Stimulated activated CD8-positive, alpha-beta memory T cell treated with anti-CD3 and anti-CD28 coated beads, Interleukin-7, amount 100 ng/mL, for 24 hours (primary cell): ENCODE measurements at places on chromosomes 16 and 17.

DNA sequence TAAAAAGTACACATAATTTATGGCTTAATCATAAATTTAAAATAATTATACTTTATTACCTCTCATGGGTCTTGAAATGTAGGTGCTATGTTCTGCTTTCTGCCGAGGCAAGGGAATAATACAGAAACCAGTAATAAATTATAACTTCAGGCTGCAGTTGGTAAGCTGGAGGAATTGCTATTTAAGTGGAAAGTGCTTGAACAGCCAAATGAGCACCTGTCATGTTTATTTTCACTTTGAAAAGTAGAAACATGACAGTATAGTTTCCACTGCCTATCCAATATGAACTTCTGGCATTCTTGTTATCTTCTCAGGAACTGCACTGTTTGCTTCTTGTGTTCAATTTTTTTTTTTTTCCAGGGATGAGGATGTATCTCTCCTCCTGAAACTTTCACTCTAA is 146.0 kb downstream of the FTO start:
- DNase-seq = no peak

GRCh38 chr17:72605543-72605942 is 484.7 kb downstream of the SOX9 start:
- no peak for DNase-seq

DNA sequence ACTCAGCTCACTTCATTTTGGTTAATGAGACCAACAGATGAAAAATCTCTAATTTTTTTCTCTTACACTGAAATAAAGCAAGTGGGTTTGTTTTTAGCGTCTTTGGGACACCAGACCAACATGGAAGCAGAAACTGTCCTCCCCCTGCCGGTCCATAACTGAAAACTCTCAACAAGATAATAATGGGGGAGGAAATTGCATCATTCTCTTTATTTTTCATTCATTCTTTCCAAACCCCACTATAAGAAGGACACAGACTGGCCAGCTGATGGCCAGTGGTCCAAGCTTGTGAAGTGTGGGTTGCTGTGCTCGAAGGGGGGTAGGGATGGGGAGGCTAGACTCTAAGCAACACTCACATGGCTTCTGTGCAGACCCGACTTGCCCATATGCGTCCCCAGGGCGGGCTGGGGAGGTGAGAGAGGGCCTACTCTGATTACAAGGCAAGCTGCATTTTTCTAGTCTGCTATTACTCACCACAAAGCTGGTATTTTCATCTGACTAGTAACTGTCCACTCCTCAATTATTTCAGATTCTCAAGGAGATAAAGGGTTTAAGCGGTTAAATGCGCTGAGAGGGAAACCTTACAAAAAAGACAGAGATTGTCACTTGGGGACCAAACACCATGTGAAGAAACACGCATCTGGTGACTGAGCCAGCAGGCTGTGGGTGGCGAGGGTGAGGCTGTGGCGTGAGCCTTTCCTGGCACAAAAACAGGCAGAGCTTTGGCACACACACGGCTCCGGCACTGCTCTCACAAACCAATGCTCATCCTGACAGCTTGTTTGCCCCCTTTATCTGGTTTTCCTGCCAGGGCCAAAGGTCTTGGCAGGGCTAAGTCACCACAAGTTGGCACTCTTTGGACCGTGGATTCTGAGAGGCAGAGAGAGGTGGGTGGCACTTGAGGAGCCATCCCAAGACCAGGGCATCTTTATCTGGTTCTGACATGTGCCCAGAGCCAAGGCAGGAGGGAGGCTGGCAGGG is 38.2 kb downstream of the MARF1 start:
- no peak for DNase-seq

- no peak for DNase-seq
Observed at GRCh38 chr17:41583137-41584127, 3.3 kb downstream of the KRT14 start.

DNA sequence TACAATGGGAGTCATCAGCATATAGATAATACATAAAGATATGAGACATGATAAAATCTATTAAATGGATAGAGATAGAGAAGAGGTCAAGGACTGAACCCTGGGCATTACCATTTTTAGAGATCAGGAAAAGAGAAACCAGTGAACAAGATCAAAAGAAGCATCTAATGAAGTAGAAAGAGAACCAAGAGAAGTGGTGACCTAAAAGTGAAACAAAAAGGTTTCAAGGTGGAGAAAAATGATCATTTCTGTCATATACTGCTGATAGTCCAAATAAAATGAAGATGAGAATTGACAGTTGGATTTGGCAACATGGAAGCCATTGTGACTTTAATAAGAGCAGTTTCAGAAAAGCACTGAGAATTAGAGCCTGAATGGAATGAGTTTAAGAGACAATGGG is 165.1 kb downstream of the PPM1E start:
- no peak for DNase-seq

GRCh38 chr16:57964157-57964700 is 6.7 kb downstream of the CNGB1 start:
- no peak for DNase-seq

GRCh38 chr16:11411059-11411550 is 65.8 kb downstream of the RMI2 start:
- no peak for DNase-seq

DNA sequence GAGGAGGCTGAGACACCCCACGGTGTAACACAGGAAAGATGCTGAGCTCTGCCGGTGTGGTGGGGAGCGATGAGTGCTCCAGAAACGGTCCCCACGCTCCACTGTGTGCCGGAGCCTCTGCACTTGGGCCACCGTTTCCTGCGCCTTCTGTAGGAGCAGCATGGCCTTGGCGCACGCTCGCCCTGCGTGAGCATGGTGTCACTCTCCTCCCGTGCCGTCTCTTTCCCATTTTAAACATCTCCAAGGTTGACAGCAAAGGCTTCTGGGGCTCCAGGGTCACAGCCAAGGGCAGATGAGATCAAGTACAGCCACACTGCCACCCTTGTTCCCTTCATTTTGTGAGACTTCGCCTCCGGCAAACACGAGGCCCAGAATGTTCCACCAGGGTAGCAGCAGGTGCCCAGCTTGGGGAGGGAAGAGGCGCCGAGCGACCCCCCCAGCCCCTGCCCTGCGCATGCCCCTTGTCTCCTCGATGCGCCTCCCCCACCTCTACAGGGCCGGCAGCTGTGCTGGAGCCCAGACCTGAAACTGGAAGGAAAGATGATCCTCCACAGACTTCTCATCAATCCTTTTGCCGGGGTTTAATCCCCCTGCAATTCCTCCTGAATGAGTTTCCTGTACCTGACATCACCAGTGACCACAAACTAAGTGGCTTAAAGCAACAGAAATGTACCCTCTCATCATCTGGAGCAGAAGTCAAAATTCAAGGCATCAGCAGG is 19.9 kb upstream of the OSGIN1 start:
- DNase-seq = no peak

DNA sequence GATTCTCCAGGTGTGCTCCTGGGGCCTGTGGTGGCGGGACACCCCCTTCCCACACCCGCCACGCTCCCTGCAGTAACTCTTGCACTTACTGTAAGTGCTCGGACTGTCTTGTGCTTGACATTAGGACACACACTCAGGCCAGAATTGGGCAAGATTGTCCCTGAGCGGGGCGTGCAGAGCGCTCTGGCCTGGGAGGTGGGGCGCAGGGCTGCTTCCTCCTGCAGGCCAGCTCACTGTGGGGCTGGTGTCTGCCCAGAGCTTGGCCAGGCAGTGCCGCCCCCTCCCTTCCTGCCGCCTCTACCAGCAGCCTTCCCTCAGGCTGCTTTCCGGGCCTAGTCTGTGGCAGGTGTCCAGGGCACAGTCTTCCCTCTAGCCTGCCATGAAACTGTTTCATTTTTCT is 6.1 kb upstream of the ATP6V0C start:
- no peak for DNase-seq

DNA sequence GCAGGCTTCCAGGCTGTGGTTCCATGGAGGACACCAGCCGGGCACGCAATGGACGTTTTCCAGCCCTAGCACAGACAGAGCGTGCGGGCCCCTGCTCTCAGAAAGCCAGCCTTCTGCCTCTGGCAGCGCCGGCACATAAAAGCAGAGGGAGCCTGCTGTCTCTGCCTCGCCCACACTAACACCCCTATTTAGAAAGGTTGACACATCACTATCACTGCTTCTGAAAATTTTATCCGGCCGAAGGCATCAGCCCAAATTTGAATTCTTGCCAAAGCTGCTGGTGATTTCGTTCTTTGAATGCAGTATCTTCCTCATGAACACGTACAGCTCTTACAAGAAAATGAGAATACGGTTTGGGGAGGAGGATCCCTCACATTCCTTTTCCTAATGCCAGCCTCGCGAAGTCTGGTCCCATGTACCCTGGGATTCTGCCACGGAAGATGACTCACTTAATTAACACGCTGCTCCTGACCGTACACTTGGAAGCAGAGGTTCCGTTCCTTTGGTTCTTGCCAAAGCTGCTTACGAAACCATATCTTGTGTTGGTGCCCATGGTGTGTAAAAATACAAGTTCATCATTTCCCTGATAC is 1.3 kb upstream of the RAB11FIP3 start:
- DNase-seq = no peak

GRCh38 chr17:13640551-13640950 is 38.8 kb upstream of the HS3ST3A1 start:
- no peak for DNase-seq

- no peak for DNase-seq
Observed at GRCh38 chr16:69934044-69934443, 17.1 kb upstream of the CLEC18A start.

DNA sequence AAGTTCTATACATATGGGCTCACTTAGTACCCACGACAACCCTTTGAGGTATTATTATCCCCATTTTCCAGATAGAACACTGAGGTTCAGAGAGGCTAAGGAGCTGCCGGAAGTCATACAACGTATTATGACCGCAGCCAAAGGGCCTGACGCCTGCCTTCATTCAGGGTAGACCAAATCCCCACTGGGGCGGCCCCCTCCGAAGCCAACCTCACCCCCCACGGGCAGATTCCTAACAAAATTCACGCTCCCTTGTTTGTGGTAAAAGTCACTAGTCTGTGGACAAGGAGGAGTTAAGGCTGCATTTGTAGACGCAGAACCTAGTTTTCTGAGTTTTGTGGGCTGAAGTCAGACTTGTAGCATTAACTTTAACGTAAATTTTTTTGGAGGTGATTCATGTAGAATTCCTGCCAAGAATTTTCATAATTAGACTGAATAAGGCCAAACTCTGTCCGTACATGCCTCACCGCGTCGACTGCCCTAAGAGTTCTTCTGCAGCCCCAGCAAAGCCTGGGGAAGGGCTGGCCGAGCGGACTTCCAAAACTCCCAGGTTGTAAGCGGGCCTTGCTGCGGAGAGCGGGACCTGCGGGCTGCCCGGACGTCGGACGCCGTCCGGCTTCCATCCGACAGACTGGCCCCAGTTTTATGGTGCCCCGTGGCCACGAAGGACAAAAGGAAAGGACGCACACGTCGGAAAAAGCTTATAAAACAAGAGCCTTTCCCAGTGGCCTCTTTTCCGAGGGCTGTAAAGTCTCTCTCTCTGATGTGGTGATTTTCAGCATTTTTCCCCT is 75.7 kb downstream of the NXN start:
- DNase-seq = no peak

- no peak for DNase-seq
Observed at GRCh38 chr16:12020009-12020408, 43.5 kb downstream of the SNX29 start.

- no peak for DNase-seq
Observed at GRCh38 chr16:73399486-73399885, 351.6 kb upstream of the ZFHX3 start.

- no peak for DNase-seq
Observed at GRCh38 chr17:12457493-12457892, 208.2 kb upstream of the MYOCD start.

DNA sequence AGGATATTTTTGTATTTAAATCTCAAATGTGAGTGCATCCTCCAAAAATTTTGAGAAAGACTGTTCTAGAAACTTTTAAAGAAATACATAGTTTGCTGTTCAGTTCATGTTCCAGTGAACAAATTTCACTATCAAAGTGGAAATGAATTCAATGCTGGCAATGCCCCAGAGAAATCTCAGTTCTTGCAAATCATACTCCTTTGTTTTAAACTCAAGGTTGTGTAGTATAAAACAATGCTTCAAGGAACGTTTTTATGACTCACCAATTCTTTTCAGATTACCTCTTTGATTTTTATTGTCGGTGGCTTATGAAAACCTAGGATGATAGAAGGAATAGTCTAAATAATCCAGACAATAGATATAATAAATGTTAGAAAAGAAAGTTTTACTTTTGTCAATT is 17.6 kb downstream of the LPCAT2 start:
- no peak for DNase-seq

GRCh38 chr17:19546289-19547065 is 12.8 kb downstream of the SLC47A1 start:
- DNase-seq = no peak

- DNase-seq = no peak
Observed at GRCh38 chr17:15406081-15406480, 61.3 kb downstream of the CDRT4 start.

DNA sequence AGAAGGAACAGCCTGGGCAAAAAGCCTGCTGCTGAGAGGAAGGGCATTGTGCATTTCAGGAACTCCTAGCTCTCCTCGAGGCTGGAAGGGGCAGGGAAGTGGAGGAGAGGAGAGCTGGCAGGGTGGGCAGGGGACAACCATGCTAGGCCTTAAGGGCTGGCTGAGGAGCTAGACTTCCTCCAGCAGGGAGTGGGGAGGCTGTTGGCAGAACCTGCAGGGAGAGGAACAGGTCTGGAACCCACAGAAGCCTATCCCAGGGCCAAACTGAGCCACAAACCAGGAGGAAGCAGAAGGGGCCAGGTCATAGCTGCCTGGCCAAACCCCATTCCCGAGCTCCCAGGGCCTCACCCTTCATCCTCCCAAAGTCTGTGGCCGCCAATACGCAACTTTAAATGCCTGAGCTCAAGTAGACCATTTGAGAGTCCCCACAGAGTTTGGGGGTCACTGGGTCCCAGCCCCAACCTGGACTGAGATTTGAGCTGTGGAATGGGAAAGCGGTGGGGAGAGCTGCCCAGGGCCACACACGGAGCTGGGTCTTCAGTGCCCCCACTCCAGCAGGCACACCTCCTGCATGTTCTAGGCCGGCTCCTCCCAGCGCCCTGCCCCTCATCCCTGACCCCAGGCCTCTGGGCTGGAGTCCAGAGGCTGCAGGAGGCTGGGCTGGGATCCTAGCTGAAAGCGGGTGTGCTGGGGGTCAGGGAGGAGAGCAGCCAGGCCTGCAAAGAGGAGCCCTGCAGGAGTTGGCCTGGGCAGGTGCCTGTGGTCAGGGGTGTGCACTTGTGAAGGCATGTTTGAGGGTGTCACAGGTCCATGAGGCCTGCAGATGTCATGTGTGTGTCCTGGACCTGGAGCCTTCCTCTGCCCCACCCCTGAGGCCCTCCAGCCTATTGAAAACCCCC is 4.5 kb downstream of the CDH5 start:
- no peak for DNase-seq

- DNase-seq = no peak
Observed at GRCh38 chr16:30535106-30535776, 583 bp upstream of the ZNF747 start.

GRCh38 chr17:53017227-53017626 is 805.5 kb upstream of the KIF2B start:
- no peak for DNase-seq

DNA sequence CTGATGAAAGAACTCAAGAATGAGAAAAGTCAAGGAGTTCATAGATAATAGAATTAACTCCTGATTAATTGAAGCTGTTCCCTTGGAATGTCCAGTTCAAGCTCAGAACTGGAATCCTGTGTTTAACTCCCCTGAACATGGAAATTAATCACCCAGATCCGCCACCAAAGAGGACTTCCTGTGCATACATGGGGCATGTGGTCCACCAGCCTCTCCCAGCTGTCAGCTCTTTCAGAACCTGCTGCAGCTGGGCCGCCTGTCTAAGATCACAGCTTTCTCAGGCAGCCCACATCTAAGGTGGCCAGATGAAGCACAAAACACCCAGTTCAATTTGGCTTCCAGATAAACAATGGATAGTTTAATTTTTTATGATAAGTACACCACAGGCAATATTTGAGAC is 203.7 kb upstream of the COX10 start:
- no peak for DNase-seq
